ENCODE measurements at places on chromosomes 12 and 14.

DNA sequence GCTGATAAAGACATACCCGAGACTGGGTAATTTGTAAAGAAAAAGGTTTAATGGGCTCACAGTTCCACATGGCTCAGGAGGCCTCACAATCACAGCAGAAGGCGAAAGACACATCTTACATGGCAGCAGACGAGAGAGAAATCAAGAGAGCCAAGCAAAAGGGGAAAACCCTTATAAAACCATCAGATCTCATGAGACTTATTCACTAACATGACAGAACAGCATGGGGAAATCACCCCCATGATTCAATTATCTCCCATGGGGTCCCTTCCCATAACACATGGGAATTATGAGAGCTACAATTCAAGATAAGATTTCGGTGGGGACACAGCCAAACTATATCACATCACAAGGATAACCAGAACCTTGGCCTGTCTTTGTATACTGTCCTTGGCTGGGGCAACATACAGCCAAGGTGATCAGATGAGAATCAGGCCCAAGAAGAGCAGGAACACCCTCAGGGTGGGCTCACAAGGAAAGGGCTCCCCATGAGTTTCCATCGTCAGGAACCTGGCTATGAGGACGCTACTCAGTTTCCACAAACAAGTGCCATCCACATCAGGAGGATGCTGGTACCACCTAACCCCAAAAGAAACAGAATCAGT, 152.7 kb downstream of the FOXN3 start:
- DNase-seq, result no peak

GRCh38 chr12:21678959-21679358, 21.3 kb upstream of the LDHB start:
- DNase-seq, result no peak

DNA sequence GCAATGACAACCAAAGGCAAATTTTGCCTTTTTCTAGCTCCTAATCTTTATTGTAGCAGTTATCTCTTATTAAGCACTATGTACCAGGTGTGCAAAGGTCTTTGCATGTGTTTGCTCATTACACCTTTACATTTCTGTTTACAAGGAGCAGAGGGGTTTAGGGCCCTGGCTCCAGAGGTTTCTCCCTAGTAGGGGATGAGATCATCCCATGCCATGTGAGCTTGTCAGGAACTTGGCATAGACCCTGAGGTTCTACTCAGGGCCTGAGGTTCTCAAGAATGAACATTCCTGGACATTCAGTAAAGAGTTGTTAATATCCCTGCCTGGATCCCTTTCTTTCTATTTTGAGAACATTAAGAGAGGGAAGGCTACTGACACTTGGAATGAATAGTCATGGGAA, 292.0 kb downstream of the RPAP3 start:
- DNase-seq, result no peak

DNA sequence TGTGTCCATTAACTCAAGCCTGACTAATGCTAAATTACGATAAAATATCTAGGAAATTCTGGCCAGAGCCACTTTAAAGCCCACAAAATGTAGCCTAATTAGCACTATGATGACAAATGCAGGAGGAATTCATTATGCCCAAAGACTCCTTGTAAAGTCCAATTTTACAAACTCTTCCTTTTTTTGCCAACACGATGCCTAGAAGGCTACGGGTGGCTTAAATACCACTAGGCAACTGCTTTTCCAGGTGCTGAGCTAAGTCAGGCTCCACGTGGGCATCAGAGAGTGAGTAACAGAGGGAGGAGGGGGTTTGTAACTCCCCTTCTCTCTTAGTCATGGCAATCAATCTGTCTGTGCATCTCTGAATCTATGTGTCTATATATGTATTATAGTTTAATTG, 172.4 kb upstream of the NTF3 start:
- no peak for DNase-seq

DNA sequence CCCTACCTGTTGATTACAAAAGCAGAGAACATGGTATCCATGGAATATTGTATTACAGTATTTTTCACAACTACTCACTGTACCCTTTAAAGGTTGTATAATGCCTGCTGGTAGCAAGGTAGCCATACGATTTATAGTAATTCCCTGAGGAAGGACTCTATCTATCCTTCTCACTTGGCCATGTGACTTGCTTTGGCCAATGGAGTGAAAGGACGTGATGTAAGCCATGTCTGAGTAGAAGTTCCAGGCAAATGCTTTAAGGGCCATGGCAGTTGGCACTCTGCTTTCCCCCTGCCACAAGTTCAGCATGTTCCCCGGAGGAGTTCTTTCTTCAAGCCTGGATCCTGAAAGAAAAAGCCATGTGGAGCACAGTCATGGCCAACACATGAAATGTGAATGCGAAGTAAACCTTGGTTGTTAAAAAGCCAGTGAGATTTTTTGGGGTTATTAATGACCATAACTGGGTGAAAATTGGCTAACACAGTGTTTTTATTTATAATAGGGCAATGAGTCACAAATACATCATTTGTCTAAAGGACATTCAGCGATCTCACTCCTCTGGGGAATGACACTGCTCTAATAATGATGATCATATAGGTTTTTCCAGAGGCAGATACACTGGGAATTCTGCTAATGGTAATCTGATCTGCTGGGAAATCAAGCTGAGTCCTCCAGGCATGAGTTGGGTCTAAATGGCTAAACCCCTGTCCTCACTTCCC, 67.4 kb upstream of the SLC38A2 start:
- no peak for DNase-seq

DNA sequence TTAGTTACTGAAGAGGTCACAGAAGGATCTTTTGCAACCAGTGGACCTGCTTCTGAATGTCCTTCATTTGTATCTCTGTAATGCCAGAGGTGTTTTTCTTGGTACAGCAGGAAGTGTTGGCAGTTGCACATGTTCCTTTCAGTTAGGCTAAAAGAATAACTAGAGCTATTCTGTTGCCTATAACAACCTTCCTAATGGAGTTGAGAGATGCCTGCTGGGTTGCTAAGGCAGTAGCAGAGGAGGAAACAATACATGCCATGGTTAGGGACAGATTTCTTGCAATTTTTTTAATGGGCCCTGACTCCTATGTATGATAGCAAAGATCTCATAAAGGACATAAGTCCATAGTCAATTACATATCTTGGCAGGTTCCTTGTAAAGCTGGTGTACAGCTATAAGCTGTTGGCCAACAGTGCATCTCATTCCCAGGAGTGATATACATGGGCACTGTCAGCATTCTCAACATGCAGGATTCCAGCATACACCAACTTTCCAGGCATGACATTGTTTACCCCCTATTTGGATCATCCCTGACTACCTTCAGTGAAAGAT, 556.6 kb downstream of the CCER1 start:
- DNase-seq, result no peak

GRCh38 chr12:116533343-116534251, 25.6 kb upstream of the MAP1LC3B2 start:
- peak; percentile 76 for DNase-seq

- no peak for DNase-seq
Observed at GRCh38 chr14:62216121-62216520, 453.9 kb downstream of the SNAPC1 start.

DNA sequence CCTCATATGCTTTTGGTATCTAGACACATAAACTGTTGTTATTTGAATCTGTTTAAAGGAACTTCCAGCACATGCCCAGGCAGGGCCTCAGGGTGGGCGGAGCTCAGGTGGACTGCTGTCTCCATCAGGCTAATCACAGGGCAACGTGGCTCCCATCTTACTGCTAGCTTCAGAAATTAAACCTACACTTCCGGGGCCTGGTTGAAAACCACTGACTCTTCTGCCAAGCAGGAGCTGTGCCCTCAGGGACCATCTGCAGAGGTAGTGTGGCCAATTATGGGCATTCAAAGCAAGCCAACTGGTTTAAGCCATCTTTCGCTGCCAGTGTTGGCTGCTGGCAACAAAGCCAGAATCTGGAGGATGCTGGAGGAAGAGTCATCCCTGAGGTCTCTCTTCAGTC, 97.5 kb downstream of the TMX1 start:
- no peak for DNase-seq

DNA sequence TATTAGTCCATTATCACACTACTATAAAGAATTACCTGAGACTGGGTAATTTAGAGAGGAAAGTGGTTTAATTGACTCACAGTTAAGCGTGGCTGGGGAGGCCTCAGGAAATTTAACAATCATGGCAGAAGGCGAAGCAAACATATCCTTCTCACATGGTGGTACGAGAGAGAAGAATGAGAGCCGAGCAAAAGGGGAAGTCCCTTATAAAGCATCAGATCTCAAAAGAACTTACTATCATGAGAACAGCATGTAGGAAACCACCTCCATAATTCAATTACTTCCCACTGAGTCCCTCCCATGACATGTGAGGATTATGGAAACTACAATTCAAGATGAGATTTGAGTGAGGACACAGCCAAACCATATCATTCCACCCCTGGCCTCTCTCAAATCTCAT, 422.6 kb downstream of the MDGA2 start:
- DNase-seq, result no peak

DNA sequence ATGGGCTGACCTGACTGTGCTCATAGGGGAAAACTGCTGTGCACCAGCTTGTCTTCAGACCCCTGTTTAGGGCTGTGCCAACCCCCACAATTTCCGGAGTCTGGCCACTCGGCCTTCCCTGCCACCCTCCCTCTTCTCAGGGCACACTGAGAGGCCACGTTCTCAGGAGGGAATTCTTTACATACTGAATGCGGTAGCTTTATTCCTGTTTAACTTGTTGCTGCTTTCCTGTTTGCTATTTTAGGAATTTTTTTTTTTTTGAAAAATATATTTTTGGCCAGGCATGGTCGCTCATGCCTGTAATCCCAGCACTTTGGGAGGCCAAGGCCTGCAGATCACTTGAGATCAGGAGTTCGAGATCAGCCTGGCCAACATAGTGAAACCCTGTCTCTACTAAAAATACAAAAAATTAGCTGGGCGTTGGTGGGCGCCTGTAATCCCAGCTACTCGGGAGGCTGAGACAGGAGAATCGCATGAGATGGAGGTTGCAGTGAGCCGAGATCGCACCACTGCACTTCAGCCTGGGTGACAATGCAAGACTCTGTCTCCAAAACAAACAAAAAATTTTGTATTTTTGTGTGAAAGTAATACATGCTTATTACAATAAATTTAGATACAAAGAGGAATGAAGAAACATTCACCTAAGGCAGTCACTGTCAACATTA, 39.5 kb downstream of the TPCN1 start:
- no peak for DNase-seq

DNA sequence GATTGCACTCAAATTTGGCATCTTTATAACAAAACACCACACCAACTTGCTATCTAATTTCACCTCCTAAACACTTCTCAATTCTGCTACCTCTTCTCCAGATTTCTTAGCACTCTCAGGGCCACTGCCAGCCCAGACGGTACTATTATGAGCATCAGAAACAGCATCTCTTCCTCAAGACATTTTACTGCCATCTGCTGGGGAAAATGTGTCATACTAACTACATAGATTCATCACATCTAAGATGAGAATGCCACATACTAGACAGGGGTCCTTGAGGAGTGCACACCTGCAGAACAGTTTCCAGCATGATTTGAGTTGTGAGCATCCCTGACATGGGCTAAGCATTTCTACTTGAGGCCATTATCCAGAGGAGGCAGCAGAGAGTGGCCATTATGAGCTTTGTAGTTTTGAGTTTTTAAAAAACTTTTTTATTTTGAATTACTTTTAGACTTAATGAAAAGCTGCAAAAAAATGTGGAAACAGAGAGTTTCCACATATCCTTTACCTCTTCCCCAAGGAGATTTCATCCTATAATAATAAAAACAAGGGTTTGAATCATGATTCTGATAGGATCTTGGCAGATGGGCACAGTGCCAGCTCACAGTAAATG, 15.1 kb upstream of the GRIP1 start:
- DNase-seq, result peak; percentile 25

DNA sequence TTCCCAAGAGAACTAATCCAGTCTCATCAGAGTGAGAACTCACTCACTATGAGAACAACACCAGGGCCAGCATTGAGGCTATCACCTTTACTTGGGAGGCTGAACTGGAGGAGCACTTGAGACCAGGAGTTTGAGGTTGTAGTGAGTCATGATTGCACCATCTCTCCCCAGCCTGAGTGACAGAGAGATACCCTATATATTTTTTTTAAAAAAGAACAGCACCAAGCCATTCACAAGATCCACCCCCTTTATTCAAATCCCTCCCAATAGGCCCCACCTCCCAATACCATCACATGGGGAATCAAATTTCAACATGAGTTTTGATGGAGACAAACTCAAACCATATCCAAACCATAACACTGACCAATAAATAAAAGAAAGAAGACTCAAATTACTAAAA, 3.7 kb upstream of the TMX1 start:
- DNase-seq, result no peak

GRCh38 chr14:25015761-25016160, 34.2 kb downstream of the STXBP6 start:
- no peak for DNase-seq

DNA sequence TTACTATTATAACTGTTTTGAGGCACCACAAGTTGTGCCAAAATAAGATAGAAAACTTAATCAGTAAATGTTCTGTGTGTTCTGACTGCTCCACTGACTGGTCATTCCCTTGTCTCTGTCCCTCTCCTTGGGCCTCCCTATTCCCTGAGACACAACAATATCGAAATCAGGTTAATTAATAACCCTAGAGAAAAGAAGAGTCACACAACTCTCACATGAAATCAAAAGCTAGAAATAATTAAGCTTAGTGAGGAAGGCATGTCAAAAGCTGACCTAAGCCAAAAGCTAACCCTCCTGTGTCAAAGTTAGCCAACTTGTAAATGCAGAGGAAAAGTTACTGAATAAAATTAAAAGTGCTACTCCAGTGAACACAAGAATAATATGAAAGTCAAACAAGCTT, 53.8 kb upstream of the CCDC196 start:
- DNase-seq, result no peak

- no peak for DNase-seq
Observed at GRCh38 chr12:96400631-96401075, 414 bp upstream of the CDK17 start.

GRCh38 chr14:73168274-73168673, 32.0 kb downstream of the PSEN1 start:
- no peak for DNase-seq

DNA sequence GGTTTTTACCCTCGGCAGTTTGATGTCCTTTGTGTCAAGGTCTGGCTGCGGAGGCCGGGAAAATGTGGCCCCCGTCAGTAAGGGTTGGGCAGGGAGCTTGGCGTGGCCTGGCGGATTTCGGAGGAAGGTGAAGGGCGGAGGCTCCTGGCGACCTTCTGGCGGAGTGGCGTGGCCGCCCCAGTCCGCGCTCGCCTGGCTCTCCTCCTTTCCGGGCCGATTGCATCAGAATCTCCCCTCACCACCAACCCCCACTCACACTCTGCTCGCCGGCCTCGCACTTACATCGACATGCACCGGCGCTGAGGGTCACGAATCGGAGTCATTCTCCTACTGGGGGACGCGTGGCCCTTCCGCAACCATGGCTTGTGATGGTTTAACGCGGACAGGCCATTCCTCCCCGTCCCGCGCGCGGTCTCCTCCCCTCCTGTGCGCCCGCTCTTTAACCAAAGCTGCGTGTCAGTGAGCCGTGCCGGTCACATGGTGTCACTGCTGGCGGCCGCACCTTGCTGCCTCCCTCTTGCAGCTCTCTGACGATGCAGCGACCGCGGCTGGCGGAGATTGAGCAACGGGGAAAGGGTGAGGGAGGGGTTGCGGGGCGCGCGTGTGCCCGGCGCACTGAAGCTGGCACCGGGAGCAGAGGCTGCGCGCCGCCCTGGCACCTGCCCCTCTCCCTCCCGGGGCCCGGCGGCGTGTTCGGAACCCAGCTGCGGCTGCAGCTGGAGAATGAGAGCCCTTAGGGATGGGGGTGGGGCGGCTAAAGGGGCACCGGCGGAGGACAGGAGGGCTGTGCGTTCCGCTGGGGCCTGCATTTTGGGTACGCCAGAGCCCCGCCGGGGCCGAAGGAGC, at the start of gene SLC38A1:
Gene SLC38A1 (minus strand): TSS at position 461 of the 846 bp plus-strand sequence. CDS start 29,243 bp downstream, outside the sequence.
- peak; percentile 89 for DNase-seq

- DNase-seq, result no peak
Observed at GRCh38 chr12:62562846-62563245, 96.2 kb downstream of the MON2 start.
